CD4-positive, alpha-beta T cell treated with Interleukin-2 at 100 ng/mL for 4 hours (primary cell): ENCODE measurements at places on chromosomes 5 and 9.

GRCh38 chr5:157109744-157110143, 900 bp upstream of the HAVCR2 start:
- DNase-seq, result peak; percentile 50

- DNase-seq, result peak; percentile 7
Observed at GRCh38 chr9:5799314-5799713, 33.6 kb downstream of the ERMP1 start.

GRCh38 chr5:53943938-53944337, 366.4 kb downstream of the ARL15 start:
- DNase-seq, result no peak

DNA sequence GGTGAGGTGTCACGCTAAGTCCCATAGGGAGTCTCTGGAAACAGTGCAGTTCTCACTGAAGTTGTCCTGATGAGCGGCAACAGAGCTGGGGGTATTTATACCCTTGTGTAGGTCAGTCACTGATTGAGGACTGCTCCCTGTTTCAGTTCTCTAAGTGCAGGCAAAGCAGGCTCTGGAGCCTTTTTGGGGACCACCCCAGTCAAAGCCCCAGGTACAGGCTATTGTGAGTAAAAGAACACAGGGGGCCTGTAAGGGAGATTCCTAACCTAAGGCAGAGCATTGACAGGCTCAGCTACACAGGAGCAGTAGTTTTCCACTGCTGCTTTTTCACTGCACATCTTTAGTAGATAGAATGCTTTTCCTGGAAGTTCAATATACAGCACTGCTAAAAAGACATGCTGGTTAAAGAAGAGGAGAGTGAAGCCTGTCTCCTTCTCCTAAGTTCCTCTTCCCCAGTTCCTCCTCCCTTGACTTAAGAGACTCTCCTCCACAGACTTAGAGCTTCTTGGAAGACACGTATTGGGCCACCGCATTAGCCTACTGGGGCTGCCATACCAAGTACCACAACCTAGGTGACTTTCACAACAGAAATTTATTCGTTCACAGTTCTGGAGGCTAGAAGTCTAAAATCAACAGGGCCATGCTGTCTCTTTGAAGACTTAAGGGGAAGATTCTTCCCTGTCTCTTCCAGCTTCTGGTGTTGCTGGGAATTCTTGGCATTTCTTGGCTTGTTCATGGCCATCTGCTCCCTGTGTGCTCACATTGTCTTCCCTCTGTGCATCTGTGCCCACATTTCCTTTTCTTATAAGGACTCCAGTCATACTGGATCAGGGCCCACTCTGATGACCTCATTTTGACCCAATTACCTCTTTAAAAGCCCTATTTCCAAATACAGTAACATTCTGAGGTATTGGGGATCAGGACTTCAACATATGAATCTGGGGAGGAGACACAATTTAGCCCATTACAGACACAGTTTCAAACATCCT, 221.0 kb downstream of the ESM1 start:
- no peak for DNase-seq

- no peak for DNase-seq
Observed at GRCh38 chr5:73405691-73406090, 42.9 kb downstream of the FOXD1 start.

GRCh38 chr9:76580820-76581219, 121.8 kb downstream of the GCNT1 start:
- DNase-seq, result no peak

GRCh38 chr5:15241216-15241821, 258.7 kb upstream of the FBXL7 start:
- no peak for DNase-seq

DNA sequence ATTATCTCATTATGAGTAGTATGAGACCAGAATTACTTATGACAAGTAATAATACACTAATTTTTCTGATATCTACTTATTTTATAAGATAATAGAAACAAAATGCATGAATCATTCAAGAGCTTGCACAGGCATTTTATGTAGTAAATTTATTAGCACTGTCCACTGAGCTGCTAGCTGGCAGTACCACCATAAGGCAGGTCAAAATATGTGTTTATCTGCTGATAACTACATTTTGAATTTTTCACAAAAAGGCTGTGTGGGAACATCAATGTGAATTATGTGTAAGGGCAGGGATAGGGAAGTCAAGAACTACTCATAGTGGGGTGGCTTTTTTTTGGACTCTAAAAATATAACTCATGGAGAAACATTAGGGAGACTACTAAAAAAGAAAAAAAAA, 249.6 kb downstream of the PAPPA start:
- no peak for DNase-seq

- no peak for DNase-seq
Observed at GRCh38 chr9:91085517-91086291, 276.0 kb downstream of the AUH start.

DNA sequence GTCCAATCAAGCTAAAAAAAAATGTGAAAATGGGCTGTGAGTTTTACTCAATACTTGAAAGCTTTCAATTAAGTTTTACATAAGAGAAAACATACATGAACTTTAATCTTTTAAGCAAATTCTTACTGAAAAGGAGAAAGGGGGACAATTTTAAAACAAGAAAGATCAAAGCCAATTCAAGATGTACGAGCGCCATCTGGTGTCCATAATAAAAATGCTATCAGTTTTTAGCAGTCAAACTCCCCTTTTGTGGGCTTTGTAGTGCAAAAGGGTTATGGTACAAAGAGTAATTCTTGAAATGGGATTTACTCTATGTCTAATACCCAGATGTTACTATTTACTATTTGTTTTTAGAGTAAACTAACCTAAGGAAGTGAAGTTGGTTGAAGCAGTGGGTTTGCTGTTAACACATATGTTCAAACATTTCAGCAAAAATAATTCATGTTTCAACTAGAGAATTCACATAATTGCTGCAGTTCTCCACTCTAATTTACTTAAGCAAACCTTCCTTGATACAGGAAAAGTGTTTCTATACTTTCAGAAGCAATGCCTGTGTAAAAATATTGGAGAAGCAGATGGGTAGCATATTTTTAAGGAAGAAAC, 228.2 kb upstream of the TYRP1 start:
- no peak for DNase-seq

GRCh38 chr5:103258957-103259704, 568 bp downstream of the MACIR start:
- peak; percentile 57 for DNase-seq

- no peak for DNase-seq
Observed at GRCh38 chr5:76371960-76372322, 31.1 kb upstream of the IQGAP2 start.

- DNase-seq, result no peak
Observed at GRCh38 chr5:175282611-175283225, 161.3 kb downstream of the DRD1 start.

- DNase-seq, result no peak
Observed at GRCh38 chr5:166276006-166276405, 2015.4 kb upstream of the WWC1 start.

- no peak for DNase-seq
Observed at GRCh38 chr5:105874316-105874715, 1796.4 kb downstream of the EFNA5 start.

DNA sequence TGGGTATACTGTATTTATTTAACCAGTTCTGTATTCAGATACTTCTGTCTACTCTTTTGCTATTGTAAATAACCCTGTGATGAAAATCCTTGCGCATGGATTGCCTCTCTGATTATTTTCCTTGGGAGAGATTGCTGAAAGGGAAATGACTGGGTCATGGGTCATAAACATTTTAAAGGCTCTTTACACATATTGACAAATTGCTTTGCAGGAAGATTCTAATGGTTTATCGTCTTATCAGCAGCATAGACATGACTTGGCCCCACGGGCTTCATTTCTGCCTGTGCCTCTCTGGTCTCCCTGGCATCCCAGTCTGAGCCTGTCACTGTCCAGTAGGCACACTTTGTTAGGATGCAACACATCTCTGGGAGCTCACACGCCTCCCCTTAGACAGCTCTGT, 52.3 kb downstream of the RGS3 start:
- no peak for DNase-seq

DNA sequence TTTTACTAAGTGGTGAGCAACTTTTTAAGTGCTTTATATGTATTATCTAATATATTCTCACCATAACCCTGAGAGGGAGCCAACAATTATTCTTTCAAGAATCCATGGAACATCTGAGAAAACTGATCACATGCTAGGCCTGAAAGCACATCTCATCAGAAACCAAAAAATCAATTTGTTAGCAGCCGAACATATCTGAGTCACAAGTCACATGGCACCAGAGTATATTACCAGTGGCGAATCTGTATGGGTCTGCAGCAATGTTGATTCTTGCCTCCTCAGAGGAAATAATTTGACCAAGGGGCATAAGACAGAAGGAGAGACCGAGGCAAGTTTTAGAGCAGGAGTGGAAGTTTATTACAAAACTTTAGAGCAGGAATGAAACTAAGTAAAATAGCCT, 25.3 kb upstream of the SIL1 start:
- DNase-seq, result no peak

DNA sequence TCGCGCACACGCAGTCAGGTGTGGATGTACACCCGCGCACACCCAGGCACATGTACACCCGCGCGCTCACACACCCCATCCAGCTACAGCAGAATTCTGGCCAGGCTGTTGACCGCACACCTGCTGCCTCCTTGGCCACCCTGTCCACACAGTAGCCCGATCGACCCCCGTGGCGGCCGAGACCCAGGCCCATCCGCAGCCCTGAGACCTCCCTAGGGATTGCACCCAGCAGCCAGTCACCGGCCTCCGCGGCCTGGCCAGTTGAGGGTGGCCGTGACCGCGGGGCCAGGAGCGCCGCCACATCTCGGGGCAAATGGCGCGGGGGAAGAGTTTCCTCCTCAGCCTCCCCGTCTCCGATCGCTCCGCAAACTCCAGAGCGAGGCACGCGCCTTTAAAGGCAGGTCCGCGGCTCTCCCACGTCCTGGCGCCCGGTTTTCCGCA, 774 bp upstream of the ADAMTS16 start:
- no peak for DNase-seq

- no peak for DNase-seq
Observed at GRCh38 chr5:9222054-9222976, 323.6 kb downstream of the SEMA5A start.

- DNase-seq, result no peak
Observed at GRCh38 chr5:176899946-176900779, 1.0 kb upstream of the HK3 start.

DNA sequence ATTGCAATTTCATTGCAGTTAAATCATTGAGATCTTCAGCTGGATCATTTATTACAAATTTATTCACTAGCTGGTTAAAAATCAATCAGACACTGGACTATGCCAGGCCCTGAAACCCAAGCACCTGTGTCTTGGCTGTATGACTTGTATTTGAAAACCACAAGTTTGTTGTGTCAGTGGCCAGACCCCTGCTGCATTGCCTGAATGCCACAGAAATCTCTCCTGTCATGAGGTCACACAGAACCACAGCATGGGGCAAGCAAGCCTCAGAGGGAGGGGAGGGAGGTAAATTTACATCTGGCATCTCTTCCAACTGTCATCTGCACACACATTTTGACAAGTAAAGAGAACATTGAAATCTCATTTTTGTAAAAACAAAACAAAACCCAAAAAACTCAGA, 90.0 kb downstream of the ARRDC3 start:
- no peak for DNase-seq

GRCh38 chr9:36592801-36593583, 20.3 kb downstream of the MELK start:
- no peak for DNase-seq

GRCh38 chr5:141504216-141504615, 15.3 kb downstream of the PCDHGC5 start:
- no peak for DNase-seq

- DNase-seq, result no peak
Observed at GRCh38 chr9:109766351-109766750, 13.6 kb upstream of the PALM2AKAP2 start.

DNA sequence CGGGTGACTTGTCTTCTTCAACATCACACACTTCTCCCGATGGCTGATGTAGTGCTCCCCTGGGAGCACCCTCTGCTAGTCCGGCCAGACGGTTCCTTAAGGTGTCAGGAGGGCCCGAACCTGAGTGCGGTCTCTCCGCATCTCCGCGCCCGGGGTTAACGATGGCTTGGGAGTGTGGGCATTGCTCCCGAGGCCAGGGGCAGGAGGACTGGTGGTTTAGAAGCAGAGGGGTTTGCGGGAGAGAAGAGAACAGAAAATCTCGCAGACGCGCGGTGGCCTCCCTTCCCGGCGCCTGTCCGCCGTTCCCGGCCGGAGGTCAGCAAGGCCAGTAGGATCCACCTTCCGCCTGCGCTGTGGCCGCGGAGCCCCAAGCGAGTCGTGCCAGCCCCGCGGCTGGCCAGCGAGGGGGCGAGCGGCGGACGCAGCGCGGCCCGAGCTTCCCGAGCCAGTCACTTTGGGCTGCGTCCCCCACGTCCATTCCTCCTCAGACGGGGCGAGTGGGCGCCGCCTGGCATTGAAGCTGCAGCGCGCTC, 700 bp downstream of the CDO1 start:
- DNase-seq, result no peak

DNA sequence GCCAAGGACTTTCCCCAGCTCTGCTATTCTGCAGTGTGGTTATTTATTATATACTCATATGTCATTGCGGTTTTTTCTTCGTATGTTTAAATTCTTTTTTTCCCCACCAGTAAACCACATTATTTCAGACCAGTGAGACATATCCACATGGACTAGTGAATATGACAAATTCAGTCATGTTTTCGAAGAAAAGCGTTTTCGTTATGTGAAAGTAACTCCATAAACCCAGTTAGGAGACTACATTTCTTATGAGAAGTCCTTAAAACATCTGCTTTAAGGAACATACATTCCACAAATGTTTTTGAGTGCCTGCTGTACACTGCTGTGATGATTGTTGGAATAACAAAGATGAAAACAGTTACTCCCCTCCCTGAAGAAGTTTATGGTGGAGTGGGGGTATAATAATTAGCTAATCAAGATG, 591.8 kb upstream of the CLINT1 start:
- DNase-seq, result no peak

DNA sequence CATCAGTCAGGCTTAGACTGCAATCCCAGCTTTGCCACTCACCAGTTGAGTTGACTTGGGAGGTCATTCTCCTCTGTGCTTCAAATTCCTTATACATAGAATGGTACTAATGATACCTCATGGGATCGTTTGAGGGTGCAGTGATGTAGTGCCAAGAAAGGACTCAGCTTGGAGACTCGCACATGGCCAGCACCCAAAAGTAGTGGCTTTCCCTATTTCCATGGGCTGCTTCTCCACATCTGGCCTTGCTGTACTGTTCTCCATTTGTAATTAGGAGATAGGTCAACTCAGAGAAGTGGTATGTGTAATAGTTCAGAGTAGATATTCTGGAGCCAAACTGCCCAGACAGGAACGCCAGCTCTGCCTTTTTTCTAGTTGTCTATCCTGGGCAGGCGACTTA, 5.5 kb downstream of the CCL19 start:
- DNase-seq, result no peak

- DNase-seq, result no peak
Observed at GRCh38 chr5:151077967-151078366, 2.9 kb downstream of the TNIP1 start.

GRCh38 chr5:4815002-4815401, 325.1 kb upstream of the ADAMTS16 start:
- DNase-seq, result no peak

DNA sequence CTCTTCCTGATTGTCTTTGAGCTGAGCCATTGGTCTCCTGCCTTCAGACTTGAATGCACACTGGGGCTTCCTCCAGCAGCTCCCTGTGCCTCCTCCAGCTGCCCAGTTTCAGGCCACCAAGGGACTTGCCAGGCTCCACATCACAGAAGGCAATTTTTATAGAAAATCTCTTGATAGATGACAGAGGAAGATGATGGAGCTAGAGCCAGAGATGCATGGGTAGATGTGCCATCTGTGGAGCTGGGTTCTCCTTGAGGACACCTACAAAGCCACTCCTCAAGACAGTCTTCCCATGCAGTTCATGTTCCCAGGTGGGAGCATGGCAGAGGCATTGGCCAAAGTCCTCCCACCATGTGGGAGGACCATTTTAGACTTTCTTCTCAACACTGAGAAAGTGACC, 239.6 kb upstream of the IRX1 start:
- no peak for DNase-seq
